Stimulated activated naive CD8-positive, alpha-beta T cell treated with anti-CD3 and anti-CD28 coated beads, Interleukin-15, amount 100 ng/mL, for 72 hours (primary cell): ENCODE measurements at places on chromosomes 7 and 10.

- DNase-seq, result no peak
These were observed 447.4 kb upstream of the PFKP start for GRCh38 chr10:2619916-2620315.

GRCh38 chr7:151694828-151695580 is 175.3 kb upstream of the RHEB start:
- no peak for DNase-seq

- DNase-seq, result no peak
These were observed 38.5 kb downstream of the LRRN3 start for GRCh38 chr7:111129435-111129834.

DNA sequence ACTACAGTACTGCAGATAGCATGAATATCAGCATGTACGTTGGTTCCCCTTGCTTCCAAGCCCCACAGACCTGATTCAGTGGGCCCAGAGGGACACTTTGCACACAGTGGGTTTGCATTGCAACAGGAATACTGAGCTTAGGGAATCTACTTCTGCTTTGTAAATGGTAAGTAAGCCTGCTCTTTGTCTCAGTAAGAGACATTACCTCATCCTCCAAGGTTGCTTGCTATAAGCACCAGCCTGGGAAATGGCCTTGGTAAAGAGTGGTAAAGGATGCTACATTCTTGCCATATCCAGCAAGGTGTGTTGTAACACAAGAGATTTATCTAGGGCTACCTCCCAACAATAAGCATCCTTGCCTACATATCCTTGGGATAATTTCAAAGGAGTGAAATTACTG is 730.5 kb downstream of the INHBA start:
- no peak for DNase-seq

DNA sequence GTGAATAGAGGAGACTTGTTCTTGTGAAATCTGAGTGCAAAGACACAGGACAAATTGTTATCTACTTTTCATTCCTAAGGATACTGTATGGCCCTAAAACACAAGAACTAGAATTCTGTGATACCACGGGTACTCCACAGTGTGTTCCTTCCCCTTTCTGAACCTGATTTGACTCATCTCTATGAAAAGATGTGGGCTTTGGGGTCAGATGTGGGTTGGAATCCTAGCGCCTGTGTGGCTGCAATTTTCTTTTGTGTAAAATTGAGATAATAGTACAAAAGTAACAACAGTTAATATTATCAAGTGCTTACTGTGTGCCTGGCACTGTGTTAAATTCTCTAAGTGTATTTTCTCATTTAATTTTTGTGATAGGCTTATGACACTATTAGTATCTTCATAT is 8.1 kb downstream of the SRGN start:
- no peak for DNase-seq

DNA sequence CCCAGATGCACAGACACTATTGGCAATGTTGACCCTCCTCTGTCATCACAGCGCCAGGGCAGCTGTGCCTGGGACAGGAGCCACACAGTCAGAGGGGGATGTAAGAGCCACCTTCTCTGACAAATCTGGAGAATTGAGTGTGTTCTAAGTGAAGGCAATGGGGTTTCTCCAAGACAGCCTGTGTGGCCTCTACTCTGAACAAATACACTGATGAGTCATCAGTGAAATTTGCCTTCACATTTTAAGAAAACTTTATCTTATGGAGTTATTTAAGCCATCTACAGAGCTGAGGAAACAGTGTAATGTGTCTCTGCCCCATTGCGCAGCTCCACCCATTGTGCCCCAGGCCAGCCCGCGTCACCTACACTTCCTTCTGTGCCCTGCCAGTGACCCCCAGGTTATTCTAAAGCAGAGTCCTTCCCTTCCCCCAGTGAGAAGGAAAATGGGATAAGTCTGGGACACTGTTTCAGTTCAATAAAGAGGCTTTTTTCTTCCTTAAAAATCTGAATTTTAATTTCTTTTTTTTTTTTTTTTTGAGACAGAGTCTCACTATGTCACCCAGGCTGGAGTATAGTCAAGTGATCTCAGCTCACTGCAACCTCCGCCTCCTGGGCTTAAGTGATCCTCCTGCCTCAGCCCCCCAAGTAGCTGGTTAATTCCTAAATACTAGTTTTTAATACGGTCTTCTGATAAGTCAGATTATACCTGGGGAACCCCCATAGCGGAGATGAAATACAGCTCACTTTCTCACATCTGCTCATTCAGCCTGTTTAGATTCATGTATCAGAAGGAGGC is 21.8 kb downstream of the AKR1E2 start:
- DNase-seq, result no peak

DNA sequence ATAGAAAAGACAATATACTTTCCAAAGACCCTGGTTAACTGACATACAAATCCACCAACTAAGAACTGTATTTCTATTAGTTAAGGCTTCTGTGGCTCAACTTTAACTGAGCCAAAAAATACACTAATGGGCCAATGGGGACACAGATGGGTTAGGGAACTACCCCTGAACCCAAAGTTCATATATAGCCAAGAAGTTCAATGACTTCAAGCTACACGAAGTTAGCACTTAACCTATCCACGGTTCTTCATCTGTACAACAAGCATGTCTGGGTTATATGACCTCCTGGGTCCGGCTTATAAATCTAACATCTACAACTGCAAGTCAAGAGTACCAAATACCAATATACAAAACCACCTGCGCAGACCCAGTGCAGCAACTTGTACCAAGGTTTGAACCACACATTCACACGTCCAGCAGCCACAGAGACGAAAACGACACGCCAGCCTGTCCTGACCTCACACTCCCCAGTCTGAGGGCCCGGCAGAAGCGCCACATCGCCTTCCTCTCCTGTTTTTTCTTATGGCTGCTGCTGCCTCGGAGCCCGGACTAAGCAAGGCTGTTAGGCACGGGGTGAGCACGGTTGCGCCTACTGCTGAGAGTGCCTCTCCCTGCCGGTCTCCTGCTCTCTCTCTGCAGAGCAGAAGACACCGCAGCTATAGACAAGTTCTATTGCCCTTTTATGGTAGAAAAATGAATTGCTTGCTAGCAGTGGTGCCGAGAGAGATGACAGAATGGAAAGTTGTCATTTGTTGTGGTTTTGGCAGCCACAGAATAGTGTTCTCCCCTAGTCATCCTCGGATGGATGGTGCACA is 86.3 kb downstream of the RNF216 start:
- DNase-seq, result peak; percentile 77

GRCh38 chr10:70777063-70777875 is 7.9 kb downstream of the TBATA start:
- DNase-seq, result no peak

DNA sequence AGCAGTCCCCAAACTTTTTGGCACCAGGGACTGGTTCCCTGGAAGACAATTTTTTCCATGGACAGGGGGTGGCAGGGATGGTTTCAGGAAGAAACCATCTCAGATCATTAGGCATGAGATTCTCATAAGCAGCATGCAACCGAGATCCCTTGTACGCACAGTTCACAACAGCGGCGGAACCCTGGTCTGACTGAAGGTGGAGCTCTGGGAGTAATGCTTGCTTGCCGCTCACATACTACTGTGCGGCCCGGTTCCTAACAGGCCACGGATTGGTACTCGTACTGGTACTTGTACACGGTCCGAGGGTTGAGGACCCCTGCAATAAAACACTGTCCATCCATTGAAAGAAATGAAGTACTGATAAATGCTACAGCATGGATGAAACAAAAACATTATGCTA is 32.8 kb downstream of the MKRN1 start:
- no peak for DNase-seq

DNA sequence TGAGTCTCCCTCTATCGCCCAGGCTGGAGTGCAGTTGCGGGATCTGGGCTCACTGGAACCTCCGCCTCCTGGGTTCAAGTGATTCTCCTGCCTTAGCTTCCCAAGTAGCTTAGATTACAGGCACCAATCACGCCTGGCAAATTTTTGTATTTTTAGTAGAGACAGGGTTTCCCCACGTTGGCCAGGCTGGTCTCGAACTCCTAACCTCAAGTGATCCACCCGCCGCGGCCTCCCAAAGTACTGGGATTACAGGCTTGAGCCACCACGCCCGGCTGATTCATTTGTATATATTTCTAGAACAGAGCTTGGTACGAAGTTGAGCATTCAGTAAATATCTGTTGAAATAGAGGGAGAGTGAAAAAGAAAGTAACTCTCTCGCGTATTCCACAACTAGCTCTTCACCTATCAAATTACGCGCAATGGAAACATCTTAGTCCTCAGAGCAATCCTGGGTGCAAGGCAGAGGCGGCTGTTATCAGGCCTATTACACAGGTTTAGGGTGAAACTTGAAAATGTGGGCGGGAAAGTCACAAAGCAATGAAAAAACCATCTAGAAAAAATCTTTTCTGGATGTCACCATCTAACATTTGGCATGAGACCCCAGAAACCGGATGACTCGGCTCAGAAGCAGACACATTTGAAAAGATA is 707 bp upstream of the GHITM start:
- DNase-seq, result peak; percentile 58

DNA sequence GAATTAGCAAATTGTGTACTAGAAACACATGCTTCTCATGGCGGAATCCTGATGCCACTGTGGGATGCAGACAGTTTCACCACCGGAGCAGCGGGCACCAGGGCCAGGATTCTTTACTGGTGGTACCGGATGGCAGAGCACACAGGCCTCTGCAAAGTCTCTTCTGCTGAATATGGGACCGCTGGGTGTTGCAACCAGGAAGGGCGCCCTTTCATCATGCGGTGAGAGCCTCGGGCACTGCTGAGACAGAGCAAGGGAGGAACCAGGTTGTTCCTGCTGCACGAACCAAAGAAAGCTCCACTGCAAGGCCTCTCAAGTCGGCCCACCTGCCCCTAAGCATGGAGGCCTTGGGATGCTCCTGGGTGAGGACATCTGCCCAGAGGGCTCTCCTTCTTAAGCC is 57.0 kb upstream of the NMT2 start:
- DNase-seq, result no peak

- DNase-seq, result no peak
These were observed 12.2 kb upstream of the FIGNL1 start for GRCh38 chr7:50462361-50462760.

GRCh38 chr7:141943846-141944245 is 2.9 kb downstream of the CLEC5A start:
- no peak for DNase-seq

DNA sequence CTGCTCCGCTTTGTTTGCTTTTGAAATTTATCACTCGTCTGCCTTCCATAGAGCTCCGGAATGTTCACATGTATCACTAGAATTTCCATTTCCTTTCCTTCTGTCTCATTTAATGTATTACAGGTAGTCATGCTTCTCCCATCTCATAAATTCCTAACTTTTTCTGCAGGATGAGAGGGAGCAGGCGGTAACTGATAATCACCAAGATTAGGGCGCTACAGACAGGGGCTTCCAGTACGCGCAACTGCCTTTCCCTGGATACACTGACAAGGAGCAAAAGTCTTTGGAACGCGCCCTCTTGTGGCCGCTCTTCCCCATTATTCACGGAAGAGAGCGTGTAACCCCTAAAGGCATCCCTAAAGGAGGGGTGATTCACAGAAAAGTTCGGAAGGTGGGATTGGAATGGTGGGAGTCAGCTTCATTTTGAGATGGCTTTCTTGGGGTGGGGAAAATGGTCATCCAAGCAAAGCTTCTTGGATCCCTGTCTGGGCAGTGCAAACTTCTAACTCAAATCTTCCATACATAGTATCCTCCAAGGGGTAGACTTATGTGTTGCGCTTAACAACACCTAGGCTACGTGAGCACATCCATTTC is 6.5 kb downstream of the INHBA start:
- DNase-seq, result peak; percentile 12

GRCh38 chr10:95793401-95794045 is 37.6 kb downstream of the ENTPD1 start:
- DNase-seq, result peak; percentile 29

- no peak for DNase-seq
These were observed 131.8 kb downstream of the PTPN20 start for GRCh38 chr10:47042780-47043750.

DNA sequence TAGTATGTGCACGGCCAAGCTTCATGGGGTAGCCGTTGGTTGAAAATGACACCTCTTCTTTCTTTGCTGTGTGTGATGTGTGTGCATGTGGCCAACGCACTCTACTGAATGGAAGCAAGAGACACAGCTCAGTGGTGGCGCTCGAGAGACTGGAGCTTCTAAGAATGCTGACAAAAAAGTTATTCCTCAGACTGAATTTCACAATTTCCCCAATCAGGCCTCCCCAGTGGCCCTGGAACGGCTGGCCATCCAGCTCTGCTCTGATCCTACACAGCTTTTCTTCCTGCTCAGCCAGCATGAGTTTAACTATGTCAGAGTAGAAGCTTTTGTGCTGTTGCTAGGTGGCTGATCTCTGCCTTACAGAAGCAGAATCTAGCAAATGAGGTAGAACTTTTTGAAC is 186.7 kb upstream of the PLXDC2 start:
- no peak for DNase-seq

- no peak for DNase-seq
These were observed 23.4 kb upstream of the ENO4 start for GRCh38 chr10:116825901-116826300.

DNA sequence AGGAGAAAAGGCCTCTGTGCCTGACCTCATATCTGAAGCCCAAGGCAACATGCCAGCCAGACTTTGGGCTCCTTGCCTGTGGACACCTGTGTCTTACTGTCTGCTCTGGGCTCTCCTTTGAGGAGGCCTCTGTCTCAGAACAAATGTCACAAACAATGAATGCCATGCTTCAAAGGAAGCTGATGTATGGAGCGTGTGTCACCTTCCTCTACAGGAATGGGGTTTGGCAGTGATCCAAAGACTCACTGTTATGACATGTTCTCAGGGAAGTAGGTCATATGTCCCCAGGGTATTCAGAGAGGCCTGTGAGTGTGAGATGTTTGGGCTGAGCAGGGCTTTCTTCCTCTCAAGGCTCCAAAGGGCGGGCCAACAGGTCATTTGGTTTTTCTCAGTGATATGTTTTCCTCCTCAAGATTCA is 38.4 kb downstream of the PTPRE start:
- no peak for DNase-seq
